Hematopoietic multipotent progenitor cell (in vitro differentiated cells): ENCODE measurements at places on chromosomes 16 and 17.
A peak's percentile ranks its signal among the peaks of the same experiment; 100 is the strongest.

GRCh38 chr17:17774009-17774881 is 62.5 kb downstream of the SREBF1 start:
- no peak for DNase-seq

GRCh38 chr17:20611309-20611708 is 31.8 kb downstream of the CDRT15L2 start:
- no peak for DNase-seq

GRCh38 chr16:87780385-87780989 is 14.7 kb upstream of the KLHDC4 start:
- no peak for DNase-seq

GRCh38 chr17:41835800-41836549 is at the start of gene NT5C3B:
Gene NT5C3B (minus strand): TSS chr17:41836232. CDS start chr17:41836193, 39 bp downstream.
- peak; percentile 6 for DNase-seq

DNA sequence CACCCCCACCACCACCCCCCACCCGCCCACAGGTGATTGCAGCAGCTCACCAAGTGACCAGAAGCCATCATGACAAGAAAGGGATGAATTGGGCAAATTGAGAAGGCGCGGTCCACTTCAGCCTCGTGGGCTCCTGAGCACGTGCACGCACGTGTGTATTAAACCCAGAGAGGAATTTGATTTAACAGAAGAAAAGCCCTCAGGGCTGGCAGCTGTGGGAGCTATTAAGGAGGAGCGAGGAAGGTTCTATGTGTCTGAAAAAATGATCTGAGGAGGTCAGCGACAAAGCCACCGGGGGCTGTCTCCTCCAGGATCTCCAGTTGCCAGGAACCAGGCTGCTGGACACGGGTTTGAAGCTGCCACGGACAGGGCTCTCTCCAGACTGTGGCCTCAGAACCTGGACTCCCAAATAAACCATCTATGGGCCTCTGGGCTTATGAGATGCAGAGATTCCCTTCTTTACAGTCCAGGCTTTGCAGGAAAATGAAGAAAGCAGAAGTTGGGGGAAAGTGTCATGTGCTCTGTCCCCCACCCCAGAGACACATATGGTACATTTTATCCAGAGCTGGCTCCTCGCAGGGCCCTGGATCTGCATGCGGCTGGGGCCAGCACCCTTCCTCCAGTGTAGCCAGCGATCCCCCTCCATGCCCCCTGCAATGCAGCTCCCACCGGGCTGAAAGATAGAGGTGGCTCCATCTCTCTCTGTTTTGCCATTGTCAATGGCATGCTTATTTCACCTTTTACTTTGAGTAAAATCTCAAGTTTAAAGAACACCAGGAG is 219.7 kb upstream of the RPL38 start:
- no peak for DNase-seq

- DNase-seq, result no peak
These were observed 22.6 kb upstream of the ITGA3 start for GRCh38 chr17:50033316-50033715.

GRCh38 chr17:35795007-35795870 is at the start of gene MMP28:
Gene MMP28 (minus strand): TSS chr17:35795641. CDS start chr17:35795377, 264 bp downstream.
- no peak for DNase-seq

DNA sequence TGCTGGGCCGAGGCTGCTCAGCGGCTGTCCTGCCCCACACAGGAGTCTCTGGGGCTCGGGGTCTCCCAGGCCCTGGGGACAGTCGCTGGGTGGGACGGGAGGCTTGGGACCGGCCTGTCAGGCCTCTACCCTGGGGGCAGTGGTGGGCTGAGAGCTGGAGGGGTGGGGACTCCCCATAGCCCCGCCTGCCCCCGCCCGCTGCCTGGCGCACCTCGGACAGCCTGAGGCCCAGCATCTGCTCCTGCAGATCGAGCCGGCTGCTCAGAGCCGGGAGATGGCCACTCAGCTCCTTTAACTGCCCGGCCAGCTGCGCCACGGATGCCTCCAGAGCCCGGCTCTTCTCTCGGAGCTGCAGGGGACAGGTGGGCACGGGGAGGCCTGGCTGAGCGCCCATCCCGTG is 6.7 kb downstream of the PERCC1 start:
- no peak for DNase-seq

- no peak for DNase-seq
These were observed 297.5 kb downstream of the XYLT1 start for GRCh38 chr16:17173281-17173680.

DNA sequence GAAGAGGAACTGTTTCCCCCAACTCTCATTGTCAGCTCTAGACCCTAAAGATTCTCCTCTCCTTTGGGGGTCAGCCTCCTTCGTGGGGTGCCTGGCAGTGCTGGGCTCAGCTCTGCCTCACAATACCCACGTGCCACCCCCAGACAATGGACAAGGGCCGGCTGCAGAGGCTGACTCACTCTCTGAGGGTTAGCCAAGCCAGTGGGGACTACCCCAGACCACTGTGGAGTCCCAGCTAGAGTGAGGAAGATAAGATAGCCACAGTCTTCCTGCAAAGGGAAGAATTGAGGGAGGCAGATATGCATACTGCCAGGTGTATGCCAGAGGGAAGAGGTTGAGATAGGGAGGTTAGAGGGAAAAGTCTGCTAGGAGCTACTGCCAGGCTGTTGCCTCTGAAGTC is 13.5 kb upstream of the MTMR4 start:
- no peak for DNase-seq

- no peak for DNase-seq
These were observed 31.0 kb downstream of the HEATR3 start for GRCh38 chr16:50096791-50097190.

DNA sequence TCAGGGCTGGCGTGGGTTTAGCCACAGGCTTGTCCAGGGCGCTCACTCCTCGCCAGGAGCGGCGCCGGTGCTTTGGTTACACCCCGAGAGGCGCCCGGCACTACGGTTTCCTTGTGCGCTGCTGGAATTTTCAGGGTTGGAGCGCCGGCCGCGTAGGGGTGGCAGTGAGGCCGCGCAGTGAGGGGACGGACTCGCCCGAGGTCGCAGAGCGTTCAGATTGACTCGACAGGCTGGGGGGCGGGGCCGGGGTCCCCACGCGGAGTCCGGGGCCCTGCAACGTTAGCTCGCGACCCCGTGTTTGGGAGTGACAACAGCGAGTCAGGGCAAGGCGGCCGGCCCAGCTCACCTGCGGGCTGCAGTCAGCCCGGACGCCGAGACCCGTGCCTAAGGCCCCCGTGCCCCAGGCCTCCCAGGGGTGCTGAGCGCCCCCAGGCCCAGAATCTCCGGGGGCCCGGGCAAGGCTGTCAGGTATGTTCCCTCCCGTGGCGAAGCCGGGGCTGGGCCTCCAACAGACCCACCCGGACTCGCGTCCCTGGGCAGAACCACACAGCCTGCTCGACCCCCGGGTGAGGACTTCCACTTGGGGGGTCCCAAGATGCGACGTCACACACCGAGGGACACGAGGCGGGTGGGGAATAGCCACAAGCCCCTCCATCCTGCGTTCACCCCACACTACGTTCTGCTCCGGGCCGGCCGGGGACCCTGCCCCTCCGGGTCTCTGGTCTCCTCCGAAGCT is 1.3 kb upstream of the ACTG1 start:
- peak; percentile 27 for DNase-seq

GRCh38 chr16:31081428-31082351 is 7.1 kb downstream of the PRSS53 start:
- DNase-seq, result no peak

DNA sequence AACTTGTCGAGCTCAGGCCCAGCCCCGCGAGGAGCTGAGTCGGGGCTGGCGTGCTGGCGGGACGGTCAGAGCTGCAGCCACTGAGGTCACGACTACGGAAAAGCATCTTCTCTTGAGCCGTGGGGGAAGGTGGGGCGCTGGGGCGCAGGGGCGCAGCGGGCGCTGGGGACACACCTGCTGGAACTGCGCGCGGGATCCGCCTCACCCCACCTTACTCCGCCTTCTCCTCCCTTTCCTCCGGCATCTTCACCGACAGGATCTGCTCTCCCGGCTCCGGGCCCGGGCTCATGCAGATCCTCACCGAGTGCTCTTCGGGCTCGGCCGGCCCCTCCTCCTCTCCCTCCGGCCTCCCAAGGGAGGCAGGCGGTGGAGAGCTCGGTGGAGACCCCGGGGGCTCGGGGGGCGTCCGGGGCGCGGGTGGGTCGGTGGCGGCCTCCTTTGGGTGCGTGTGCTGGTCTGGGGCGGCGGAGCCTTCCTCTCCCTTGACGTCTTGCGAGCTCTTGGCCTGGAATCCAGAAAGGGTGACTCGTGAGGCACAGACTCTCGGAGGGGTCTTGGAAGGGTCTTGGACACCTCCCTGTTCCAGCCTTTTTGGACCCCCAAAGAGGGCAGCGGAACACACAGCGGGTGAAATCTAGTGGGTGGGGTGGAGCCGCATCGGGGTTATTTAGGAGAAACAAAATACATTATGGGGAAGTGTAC is 81.8 kb upstream of the KIFC3 start:
- DNase-seq, result no peak

- DNase-seq, result no peak
These were observed 58.2 kb downstream of the MARCHF10 start for GRCh38 chr17:62749926-62750325.
